ENCODE measurements at places on chromosomes 7 and 10.

GRCh38 chr10:60605476-60605875, 172.8 kb upstream of the CDK1 start:
- DNase-seq = no peak

GRCh38 chr7:47419471-47419870, 162.4 kb downstream of the TNS3 start:
- DNase-seq = no peak

GRCh38 chr10:75091146-75091545, 20.3 kb upstream of the SAMD8 start:
- no peak for DNase-seq

DNA sequence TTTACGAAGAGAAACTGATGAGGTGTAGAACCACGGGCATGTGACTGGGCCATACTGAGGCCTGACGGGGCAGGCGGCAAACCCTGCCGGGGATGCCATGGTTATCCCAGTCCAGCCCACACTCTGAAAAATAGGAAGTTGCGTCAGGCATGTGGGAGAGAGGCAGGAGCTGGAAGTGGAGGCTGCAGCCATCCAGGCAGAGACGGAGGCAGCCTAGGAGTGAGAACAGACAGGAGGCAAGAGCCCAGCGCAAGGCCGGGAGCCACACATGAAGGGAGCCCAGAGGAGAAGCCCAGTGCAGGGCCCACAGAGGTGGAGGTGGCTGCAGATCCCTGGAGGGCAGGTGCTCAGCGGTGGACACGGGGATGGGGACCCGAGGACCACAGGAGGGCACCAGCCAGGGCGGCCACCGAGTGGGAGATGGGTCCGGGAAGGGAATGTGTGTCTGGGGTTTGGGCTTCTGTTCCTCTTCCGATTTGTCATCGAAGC, 175.2 kb upstream of the PPP2R2D start:
- DNase-seq = no peak

- no peak for DNase-seq
Measured at GRCh38 chr10:82267465-82267864, 392.5 kb downstream of the NRG3 start.

All from dorsolateral prefrontal cortex (tissue), 122 donors.